Ovary (tissue), 10 donors: ENCODE measurements at places on chromosomes 4 and X. TPM values are rescaled to one million over a fixed set of nuclear protein-coding genes. Genes with fewer than 3 reads are reported as not detected.

The MTMR8 gene
- total RNA-seq: 2.5 TPM

The MAGEA11 gene
- total RNA-seq: not detected

The RPA4 gene
- 1.3 TPM for total RNA-seq

The ITIH6 gene
- not detected for total RNA-seq

The GABRA4 gene
- total RNA-seq: under 0.01 TPM

The DDX53 gene
- not detected for total RNA-seq

The STARD8 gene
- 6.7 TPM for total RNA-seq

The GLOD5 gene
- total RNA-seq: not detected

The ABCB7 gene
- total RNA-seq: 21.2 TPM

The SCML2 gene
- total RNA-seq: 5.1 TPM

DNA sequence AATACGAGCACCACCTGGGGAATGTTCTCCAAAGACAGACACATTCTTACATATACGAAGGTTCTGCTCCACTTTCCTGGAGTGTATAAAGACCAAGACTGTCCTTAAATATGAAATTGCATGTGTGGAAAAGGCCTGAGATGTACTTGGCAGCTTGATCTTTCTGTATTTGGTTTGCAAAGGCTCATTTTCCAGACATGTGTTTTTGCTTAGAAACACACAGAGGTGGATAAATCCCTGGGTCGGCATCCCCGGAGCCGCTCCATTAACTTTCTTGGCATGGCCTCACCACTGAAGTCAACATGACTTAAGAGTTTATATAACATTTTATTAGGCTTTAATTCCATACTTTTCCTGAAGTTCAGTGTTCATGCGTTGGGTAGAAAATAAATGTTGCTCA lies 239.4 kb downstream of the LDB2 start:
- H3K27ac ChIP-seq: no peak overlapping the region
- H3K27me3 ChIP-seq: no peaks in the 10 kb centered on the region
- no peak for DNase-seq
- H3K4me1 ChIP-seq: no peaks in the 10 kb centered on the region
- no peak overlapping the region for H3K4me3 ChIP-seq
- H3K36me3 ChIP-seq: no peaks in the 10 kb centered on the region

- no peak overlapping the region for H3K4me3 ChIP-seq
- H3K36me3 ChIP-seq: no peaks in the 10 kb centered on the region
- peaks cover 1% of the 10 kb centered on the region for H3K4me1 ChIP-seq
- no peak overlapping the region for H3K27ac ChIP-seq
- H3K27me3 ChIP-seq: no peaks in the 10 kb centered on the region
- no peak for DNase-seq
Measured at GRCh38 chr4:26181616-26182015, 139.2 kb upstream of the RBPJ start.

GRCh38 chrX:105533951-105534350 lies 288.4 kb upstream of the NRK start:
- H3K27ac ChIP-seq: no peak overlapping the region
- no peaks in the 10 kb centered on the region for H3K4me1 ChIP-seq
- H3K36me3 ChIP-seq: no peaks in the 10 kb centered on the region
- no peak overlapping the region for H3K4me3 ChIP-seq
- no peaks in the 10 kb centered on the region for H3K27me3 ChIP-seq

DNA sequence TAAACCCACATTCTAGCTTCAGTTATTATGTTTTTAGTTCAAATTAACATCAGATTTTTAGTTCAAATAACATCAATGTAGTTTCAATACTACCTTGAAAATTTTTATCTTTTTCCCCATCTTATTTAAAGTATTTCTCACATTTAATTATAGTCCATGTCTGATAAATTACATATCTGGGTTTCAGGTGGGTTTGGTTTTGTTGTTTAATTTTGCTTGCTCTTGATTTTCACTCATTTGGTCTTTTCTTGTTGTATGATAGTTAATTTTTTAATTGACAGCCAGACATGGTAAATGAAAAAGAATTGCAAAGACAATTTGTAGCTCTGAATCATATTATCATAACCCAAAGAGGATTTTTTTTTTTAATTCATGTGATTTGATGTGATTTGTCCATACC lies 41.9 kb downstream of the GYG2 start:
- H3K4me3 ChIP-seq: no peak overlapping the region
- H3K27ac ChIP-seq: no peak overlapping the region
- H3K36me3 ChIP-seq: no peaks in the 10 kb centered on the region
- H3K4me1 ChIP-seq: no peaks in the 10 kb centered on the region
- no peaks in the 10 kb centered on the region for H3K27me3 ChIP-seq

DNA sequence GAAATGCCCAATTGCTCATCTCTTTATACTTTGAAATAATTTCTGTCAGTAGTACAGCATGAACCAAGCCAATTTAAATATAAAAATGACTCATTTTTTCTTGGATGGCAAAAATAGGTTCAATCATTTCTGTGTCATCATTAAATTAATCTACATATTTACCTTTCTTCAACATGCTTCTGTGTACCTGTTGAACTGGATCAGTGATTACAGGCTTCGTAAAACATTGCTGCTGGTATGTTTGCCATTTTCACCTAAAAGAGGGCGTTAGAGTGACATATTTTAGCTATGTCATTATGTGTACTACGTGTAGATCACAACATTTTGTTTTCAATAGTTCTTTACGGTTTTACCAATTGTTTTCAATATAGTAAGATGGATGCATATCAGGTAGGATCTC lies 340.5 kb upstream of the MAOA start:
- DNase-seq: no peak
- H3K36me3 ChIP-seq: no peaks in the 10 kb centered on the region
- no peaks in the 10 kb centered on the region for H3K4me1 ChIP-seq
- H3K4me3 ChIP-seq: no peak overlapping the region

- no peak for DNase-seq
- H3K27ac ChIP-seq: no peak overlapping the region
- H3K36me3 ChIP-seq: no peaks in the 10 kb centered on the region
- no peak overlapping the region for H3K4me3 ChIP-seq
- no peaks in the 10 kb centered on the region for H3K27me3 ChIP-seq
- H3K4me1 ChIP-seq: no peaks in the 10 kb centered on the region
Measured at GRCh38 chrX:129115104-129115503, 408.2 kb downstream of the SMARCA1 start.

DNA sequence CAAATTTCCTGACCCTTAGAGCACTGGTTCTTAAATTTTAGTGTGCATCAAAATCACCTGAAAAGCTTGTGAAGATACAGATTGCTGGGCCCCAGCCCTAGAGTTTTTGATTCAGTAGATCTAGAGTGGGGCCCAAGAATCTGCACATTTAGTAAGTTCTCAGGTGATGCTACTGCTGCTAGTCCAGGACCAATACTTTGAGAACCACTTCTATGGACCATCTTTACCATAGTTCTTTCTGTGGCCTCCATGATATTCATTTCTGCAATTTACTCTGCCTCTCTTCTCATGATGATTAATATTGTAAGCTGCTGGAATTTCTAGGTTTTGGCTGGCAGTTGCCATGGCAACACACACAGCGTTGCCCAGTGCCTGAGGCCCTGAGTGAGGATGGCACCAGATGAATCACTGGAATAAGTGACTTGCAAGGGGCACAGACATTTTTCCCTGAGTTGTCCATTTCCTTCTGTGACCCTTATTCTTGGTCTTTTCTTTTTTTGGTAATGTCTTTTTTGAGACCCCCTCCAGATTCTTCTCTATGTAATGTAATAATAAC lies 83.6 kb downstream of the PPP1R2C start:
- H3K4me1 ChIP-seq: no peaks in the 10 kb centered on the region
- no peaks in the 10 kb centered on the region for H3K27me3 ChIP-seq
- H3K27ac ChIP-seq: no peak overlapping the region

- DNase-seq: no peak
- H3K4me1 ChIP-seq: no peaks in the 10 kb centered on the region
- H3K4me3 ChIP-seq: no peak overlapping the region
Measured at GRCh38 chr4:152709675-152710438, 30.1 kb upstream of the TMEM154 start.

- peak; percentile 84 for DNase-seq
- peak within 1 kb of the TSS; percentile 24 for H3K27ac ChIP-seq
- H3K27me3 ChIP-seq: no peaks in the 10 kb centered on the region
- H3K4me3 ChIP-seq: peak within 1 kb of the TSS; percentile 75
- no peaks in the 10 kb centered on the region for H3K36me3 ChIP-seq
- no peaks in the 10 kb centered on the region for H3K4me1 ChIP-seq
Measured at GRCh38 chrX:48508400-48509244, at the start of gene PORCN. Gene PORCN (plus strand): TSS chrX:48508992. CDS start chrX:48509821, 829 bp downstream.

- H3K27me3 ChIP-seq: no peaks in the 10 kb centered on the region
- no peaks in the 10 kb centered on the region for H3K36me3 ChIP-seq
- H3K27ac ChIP-seq: no peak overlapping the region
- no peak overlapping the region for H3K4me3 ChIP-seq
Measured at GRCh38 chrX:16559206-16559619, 90.7 kb upstream of the S100G start.

- no peak overlapping the region for H3K27ac ChIP-seq
- H3K4me3 ChIP-seq: no peak overlapping the region
- no peaks in the 10 kb centered on the region for H3K27me3 ChIP-seq
Measured at GRCh38 chr4:152735396-152735859, 44.1 kb downstream of the TIGD4 start.

GRCh38 chrX:22164770-22165388 lies 107.8 kb upstream of the CBLL2 start:
- H3K27me3 ChIP-seq: no peaks in the 10 kb centered on the region
- H3K4me3 ChIP-seq: no peak overlapping the region
- H3K27ac ChIP-seq: no peak overlapping the region
- DNase-seq: no peak

GRCh38 chrX:139078761-139079280 lies 367.3 kb upstream of the FGF13 start:
- no peaks in the 10 kb centered on the region for H3K27me3 ChIP-seq
- no peak overlapping the region for H3K27ac ChIP-seq
- DNase-seq: no peak
- H3K4me3 ChIP-seq: no peak overlapping the region

DNA sequence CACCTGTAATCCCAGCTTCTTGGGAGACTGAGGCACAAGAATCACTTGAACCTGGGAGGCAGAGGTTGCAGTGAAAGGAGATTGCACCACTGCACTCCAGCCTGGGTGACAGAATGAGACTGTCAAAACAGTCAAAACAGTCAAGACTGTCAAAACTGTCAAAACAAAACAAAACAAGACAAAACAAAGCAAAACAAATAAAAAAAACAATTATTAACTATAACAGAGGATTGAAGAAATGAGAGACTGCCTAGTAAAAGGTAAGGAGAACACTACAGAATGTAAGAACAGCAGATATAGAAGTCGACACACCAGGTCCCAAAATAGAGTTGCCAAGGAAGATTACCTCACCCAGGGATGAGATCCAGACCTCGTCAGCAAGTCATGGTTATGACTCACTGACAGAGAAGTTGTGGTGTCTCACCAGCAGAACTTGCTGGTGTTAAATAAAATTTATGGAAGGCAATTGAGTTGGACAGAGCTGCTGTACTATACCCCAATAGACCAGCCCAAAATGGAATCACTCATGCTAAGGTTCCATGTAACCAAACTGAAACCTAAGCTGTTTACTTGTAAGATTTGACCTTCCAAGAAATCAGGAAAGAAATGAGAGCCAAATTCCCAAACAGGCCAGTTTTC lies 32.1 kb upstream of the GK start:
- no peaks in the 10 kb centered on the region for H3K27me3 ChIP-seq
- H3K4me1 ChIP-seq: no peaks in the 10 kb centered on the region
- no peak overlapping the region for H3K4me3 ChIP-seq
- H3K36me3 ChIP-seq: no peaks in the 10 kb centered on the region
- no peak overlapping the region for H3K27ac ChIP-seq

DNA sequence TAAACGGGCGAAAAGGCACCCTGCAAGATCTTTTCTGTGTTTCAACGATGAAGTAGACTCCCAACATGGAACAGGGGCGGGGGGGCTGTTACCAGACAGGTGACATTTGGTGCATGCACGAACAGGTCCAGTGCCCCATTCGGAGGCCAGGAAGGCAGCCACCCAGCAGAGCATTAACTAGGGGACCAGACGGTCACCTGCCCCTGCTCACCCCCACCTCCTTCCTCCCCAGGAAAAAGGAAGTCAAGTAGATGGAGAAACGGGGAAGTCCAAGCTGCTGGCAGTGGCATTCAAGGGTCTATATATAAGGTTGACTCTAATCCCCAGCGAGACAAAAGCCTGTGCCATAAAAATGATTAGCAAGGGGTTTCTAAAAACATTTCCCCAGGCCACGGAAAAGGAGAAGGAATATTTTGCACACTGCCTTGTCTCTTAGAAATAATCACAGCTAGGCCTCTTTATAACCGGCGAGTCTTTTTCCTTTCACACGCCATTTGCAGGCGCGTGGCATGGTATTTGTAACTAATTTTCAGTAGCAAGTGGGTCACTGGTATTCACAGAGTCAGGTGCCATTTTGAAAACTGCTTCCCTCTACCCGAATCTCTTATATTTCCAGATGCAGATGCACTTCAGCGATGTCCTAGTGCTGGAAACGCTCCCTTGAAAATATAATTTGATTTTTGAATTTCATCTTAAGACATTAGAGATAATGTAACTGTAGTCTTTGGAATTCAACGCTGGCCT lies 1.2 kb upstream of the TMSB4X start:
- DNase-seq: peak; percentile 48
- H3K4me3 ChIP-seq: peak overlapping the region; percentile 54
- no peaks in the 10 kb centered on the region for H3K4me1 ChIP-seq
- no peaks in the 10 kb centered on the region for H3K36me3 ChIP-seq

DNA sequence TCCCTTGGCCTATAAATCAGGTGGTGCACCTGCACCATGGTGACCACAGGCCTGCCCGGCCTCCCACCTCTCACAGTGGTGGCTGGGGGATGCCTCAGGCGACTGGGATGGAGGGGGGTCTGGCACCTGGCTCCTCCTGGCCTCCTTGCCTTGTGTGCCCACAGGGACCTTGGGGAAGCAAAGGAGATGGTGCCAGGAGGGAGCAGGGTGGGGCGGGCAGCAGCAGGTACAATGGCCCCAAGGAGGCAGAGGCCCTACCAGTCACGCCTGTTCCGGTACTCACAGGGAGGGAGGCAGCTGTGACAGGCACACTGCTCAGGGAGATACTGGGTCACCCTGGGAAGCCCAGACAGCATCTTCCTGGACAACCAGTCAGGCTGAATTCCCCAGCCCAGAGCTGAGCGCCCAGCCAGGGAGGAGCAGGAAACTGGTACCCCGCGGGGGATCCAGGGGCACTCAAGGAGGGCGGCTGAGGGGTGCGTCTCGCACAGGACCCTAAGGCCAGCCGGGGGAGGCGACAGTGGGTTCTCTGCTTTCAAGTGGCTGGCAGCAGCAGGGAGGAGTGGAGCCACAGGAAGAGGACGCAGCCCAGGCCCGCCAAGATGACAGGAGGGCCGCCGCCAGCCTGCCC lies 1.2 kb upstream of the TREX2 start:
- H3K27ac ChIP-seq: no peak overlapping the region
- no peak overlapping the region for H3K4me3 ChIP-seq
- H3K4me1 ChIP-seq: no peaks in the 10 kb centered on the region
- no peak for DNase-seq
- no peaks in the 10 kb centered on the region for H3K36me3 ChIP-seq

DNA sequence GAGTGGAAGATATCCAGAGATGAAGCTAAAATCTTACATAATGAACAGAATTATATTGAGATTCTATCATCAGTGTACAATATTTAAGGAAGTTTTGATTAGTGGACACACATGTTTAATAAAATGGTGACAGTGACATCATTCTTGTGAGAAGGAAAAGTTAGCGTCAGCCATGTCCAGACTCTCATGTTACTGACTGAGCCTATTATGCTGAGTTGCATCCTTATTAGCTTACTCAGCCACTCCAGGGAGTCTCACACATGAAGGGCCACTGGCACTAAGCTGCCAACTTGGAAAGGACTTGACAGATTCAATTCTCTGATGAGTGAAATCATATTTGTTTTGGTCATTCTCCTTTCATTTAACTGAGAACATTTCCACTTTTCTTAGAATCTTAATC lies 170.6 kb downstream of the BANK1 start:
- H3K36me3 ChIP-seq: no peaks in the 10 kb centered on the region
- no peaks in the 10 kb centered on the region for H3K4me1 ChIP-seq
- H3K4me3 ChIP-seq: no peak overlapping the region
- no peak for DNase-seq
- H3K27me3 ChIP-seq: no peaks in the 10 kb centered on the region
